ENCODE measurements at places on chromosomes 3 and 15.

GRCh38 chr3:43025423-43025822 is 46.3 kb downstream of the GASK1A start:
- no peaks in the 10 kb centered on the region for H3K36me3 ChIP-seq
- H3K4me1 ChIP-seq: peaks cover 6% of the 10 kb centered on the region
- H3K27me3 ChIP-seq: peaks cover 2% of the 10 kb centered on the region
- no peak for DNase-seq
- H3K27ac ChIP-seq: no peak overlapping the region
- H3K4me3 ChIP-seq: no peak overlapping the region

- no peaks in the 10 kb centered on the region for H3K27me3 ChIP-seq
- no peaks in the 10 kb centered on the region for H3K36me3 ChIP-seq
- H3K4me3 ChIP-seq: no peak overlapping the region
- no peak overlapping the region for H3K27ac ChIP-seq
- no peak for DNase-seq
Observed at GRCh38 chr3:76199382-76199781, 414.0 kb upstream of the ZNF717 start.

DNA sequence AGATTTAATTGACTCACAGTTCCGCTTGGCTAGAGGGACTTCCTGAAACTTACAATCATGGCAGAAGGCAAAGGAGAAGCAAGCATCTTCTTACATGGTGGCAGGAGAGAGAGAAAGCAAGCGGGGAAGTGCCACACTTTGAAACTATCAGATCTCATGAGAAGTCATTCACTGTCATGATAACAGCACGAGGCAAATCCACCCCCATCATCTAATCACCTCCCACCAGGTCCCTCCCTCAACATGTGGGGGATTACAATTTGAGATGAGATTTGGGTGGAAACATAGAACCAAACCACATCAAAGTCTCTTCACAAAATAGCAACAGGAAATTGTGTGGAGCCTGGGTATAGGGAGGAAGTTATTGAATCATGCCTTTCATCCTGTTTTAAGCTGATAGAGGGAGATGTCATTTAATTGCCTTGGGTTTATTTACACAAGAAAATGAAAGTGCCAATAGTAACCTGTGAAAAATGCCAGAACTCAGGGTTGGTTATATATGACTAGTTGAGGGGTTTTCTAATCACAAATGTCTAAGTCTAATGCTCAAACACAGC is 624.8 kb upstream of the LMCD1 start:
- no peak for DNase-seq
- H3K36me3 ChIP-seq: no peaks in the 10 kb centered on the region
- H3K4me3 ChIP-seq: no peak overlapping the region
- H3K27ac ChIP-seq: no peak overlapping the region
- no peaks in the 10 kb centered on the region for H3K27me3 ChIP-seq
- H3K4me1 ChIP-seq: no peaks in the 10 kb centered on the region

GRCh38 chr15:56356616-56357015 is 8.6 kb upstream of the TEX9 start:
- H3K27ac ChIP-seq: no peak overlapping the region
- H3K36me3 ChIP-seq: no peaks in the 10 kb centered on the region
- no peak overlapping the region for H3K4me3 ChIP-seq
- H3K4me1 ChIP-seq: no peaks in the 10 kb centered on the region
- no peak for DNase-seq

GRCh38 chr15:70509731-70510143 is 253.6 kb downstream of the UACA start:
- H3K4me3 ChIP-seq: no peak overlapping the region
- no peak for DNase-seq
- no peaks in the 10 kb centered on the region for H3K36me3 ChIP-seq
- H3K4me1 ChIP-seq: peaks cover 18% of the 10 kb centered on the region
- no peaks in the 10 kb centered on the region for H3K27me3 ChIP-seq

- H3K36me3 ChIP-seq: no peaks in the 10 kb centered on the region
- H3K4me3 ChIP-seq: no peak overlapping the region
- peaks cover 11% of the 10 kb centered on the region for H3K4me1 ChIP-seq
- no peak for DNase-seq
Observed at GRCh38 chr3:127452321-127452821, 138.2 kb downstream of the TPRA1 start.

DNA sequence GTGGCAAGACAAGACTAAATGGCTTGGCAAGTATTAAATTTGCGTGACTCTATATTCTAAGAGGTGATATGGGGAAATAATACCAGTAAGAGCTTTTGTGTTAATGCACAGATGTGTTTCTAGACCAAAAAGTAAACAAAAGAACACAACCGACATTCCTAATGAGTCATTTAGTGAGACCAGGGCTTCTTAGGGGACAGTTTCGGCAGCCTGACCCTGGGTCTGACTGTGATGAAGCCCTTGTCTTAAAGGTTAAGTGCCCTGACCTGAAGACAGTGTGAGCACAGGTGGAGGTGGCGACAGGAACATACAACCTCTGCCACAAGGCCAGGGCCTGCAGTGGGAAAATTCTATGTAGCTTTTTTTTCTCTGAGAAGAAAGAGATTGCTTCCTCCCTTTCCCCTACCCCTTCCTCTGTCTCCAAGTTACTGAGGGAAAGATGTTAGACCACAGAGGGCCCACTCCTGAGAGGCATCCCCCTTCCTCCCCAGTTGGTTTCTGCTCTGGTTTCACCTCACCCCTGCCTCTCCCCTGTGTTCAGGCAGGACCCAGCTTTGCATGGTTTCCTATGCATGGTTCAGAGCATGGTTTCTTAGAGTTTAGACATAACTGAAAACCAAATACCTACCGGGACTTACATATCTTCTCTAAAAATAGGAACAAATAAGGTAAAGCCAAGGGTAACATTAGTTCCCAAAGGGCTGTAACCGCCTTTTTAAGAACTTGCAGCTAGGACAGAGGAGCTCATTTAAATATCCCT is 24.8 kb upstream of the CMTM7 start:
- H3K27ac ChIP-seq: no peak overlapping the region
- H3K27me3 ChIP-seq: no peaks in the 10 kb centered on the region
- H3K4me3 ChIP-seq: no peak overlapping the region
- no peak for DNase-seq

GRCh38 chr3:63995086-63995485 is 28.2 kb downstream of the PSMD6 start:
- no peak for DNase-seq
- no peak overlapping the region for H3K4me3 ChIP-seq
- H3K27ac ChIP-seq: no peak overlapping the region

DNA sequence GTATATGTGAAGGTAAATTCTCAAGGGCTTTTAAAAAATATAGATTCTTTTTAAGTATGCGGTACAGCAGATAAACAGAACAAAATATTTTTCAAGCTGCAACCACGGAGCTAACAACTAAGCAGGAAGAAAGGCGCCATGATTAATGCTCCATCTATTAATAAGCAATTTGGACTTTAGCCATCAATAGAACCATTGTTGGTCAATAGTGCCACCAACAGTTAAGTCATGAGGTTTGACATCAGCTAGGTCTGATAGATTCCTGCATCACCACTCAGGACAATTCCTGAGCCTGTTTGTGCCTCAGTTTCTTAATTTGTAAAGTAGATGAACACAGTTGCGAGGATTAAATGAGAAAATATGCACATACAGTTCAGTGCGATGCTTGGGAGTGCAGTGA is 65.1 kb upstream of the FAM3D start:
- no peaks in the 10 kb centered on the region for H3K36me3 ChIP-seq
- no peak overlapping the region for H3K27ac ChIP-seq
- no peaks in the 10 kb centered on the region for H3K27me3 ChIP-seq
- no peak overlapping the region for H3K4me3 ChIP-seq

DNA sequence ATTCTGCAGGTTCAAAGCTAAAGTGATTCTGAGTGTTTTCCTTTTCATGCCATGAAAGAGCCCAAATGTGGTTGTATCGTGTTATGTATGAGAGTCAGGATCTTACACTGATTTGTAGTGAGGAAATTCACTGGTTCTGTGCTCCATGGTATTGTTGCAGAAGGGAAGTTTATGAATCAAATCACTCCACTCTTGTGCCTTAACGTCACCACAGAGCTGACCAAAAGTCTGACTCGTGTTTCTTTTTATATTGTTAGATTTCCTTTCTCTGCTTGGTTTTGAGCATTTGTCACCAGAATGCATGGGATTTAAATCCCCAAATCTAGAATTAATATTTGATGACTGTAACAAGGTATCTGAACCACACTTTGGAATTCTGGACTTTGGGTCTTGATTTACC is 29.1 kb upstream of the SLC30A4 start:
- H3K27me3 ChIP-seq: peaks cover 4% of the 10 kb centered on the region
- no peak overlapping the region for H3K4me3 ChIP-seq
- H3K4me1 ChIP-seq: peaks cover 7% of the 10 kb centered on the region
- DNase-seq: no peak
- no peaks in the 10 kb centered on the region for H3K36me3 ChIP-seq

DNA sequence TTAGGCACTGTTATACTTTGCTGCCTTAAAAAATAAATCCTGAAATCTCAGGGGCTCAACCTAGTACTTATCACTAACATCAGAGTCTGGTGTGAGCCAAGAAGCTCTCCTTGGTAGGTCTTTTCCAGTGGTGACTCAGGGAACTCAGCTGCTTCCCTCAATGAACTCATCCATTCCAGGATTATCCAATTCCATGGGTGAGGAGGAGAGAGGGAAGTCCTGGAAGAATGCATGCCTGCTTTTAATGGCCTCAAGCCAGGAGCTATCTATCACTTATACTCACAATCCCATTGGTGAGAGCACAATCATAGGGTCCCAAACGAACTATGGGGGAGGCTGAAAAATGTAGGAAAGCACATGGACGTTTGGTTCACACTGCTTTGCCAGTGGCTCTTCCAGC is 113.6 kb downstream of the POLR2M start:
- H3K36me3 ChIP-seq: no peaks in the 10 kb centered on the region
- no peak overlapping the region for H3K4me3 ChIP-seq
- no peaks in the 10 kb centered on the region for H3K4me1 ChIP-seq
- H3K27me3 ChIP-seq: no peaks in the 10 kb centered on the region

GRCh38 chr3:165503346-165503745 is 307.2 kb upstream of the SLITRK3 start:
- no peaks in the 10 kb centered on the region for H3K4me1 ChIP-seq
- H3K27me3 ChIP-seq: no peaks in the 10 kb centered on the region
- H3K36me3 ChIP-seq: no peaks in the 10 kb centered on the region
- DNase-seq: no peak
- H3K4me3 ChIP-seq: no peak overlapping the region

- no peaks in the 10 kb centered on the region for H3K27me3 ChIP-seq
- no peaks in the 10 kb centered on the region for H3K4me1 ChIP-seq
- H3K4me3 ChIP-seq: no peak overlapping the region
- H3K36me3 ChIP-seq: no peaks in the 10 kb centered on the region
- DNase-seq: peak; percentile 6
Observed at GRCh38 chr15:53197426-53197839, 407.3 kb upstream of the ONECUT1 start.

DNA sequence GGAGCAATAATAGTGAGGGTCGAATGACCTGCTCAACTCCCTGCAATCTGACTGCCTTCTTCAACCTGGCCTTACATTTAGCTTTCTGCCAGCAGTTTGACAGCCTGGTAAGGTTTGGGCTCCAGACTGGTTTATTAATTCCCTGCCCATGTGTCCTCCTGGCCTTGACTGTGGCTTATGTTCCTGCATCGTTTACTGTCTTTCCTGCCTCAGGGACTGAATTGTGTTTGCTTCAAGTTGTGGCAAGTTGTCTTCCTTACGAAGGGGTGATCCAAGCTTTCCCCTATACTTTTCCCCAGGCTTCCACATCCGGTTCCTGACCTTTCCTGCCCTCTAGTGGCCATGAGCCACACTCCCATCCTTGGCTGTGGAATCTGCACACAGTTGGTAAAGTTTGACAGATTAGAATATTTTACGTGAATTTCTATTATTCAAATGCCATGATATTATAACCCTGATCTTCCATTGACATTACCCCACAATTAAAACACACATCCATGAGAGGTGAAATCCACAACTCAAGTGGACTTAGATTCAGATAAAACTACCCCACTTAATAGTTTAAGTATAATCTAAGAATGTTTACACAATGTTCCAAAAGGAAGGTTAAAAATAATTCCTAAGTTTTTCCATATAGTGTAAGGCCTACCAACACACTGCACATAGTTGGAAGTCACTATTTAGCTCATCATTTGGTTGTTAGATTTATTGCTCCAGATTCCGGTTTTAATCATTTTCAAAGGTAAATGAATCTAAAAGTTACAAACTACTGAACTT is 95.7 kb downstream of the NEDD4 start:
- no peaks in the 10 kb centered on the region for H3K4me1 ChIP-seq
- H3K4me3 ChIP-seq: no peak overlapping the region
- H3K36me3 ChIP-seq: no peaks in the 10 kb centered on the region
- DNase-seq: no peak

- H3K36me3 ChIP-seq: no peaks in the 10 kb centered on the region
- no peaks in the 10 kb centered on the region for H3K4me1 ChIP-seq
- no peak overlapping the region for H3K4me3 ChIP-seq
- H3K27me3 ChIP-seq: no peaks in the 10 kb centered on the region
Observed at GRCh38 chr3:153495422-153495821, 333.4 kb downstream of the RAP2B start.

- H3K4me3 ChIP-seq: no peak overlapping the region
- DNase-seq: no peak
- H3K4me1 ChIP-seq: no peaks in the 10 kb centered on the region
- no peaks in the 10 kb centered on the region for H3K36me3 ChIP-seq
- no peak overlapping the region for H3K27ac ChIP-seq
- no peaks in the 10 kb centered on the region for H3K27me3 ChIP-seq
Observed at GRCh38 chr3:3860235-3860634, 61.0 kb downstream of the LRRN1 start.

DNA sequence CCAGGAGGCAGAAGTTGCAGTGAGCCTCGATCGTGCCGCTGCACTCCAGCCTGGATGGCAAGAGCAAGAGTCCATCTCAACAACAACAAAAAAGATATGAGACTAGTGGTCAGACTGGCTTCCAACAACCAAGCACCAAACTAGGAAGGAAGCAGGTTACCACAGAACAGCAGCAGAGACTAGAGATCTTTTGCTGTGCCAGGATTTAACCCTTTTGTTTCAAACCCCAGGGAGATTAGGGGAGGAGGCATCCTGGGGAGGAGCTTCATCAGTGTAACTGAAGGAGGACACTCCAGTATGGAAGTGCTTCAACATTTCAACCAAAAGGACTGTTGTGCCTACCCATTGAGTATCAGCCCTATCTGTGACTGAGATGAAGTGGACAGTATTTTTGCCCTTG is 240.3 kb downstream of the ZIC1 start:
- H3K4me1 ChIP-seq: no peaks in the 10 kb centered on the region
- no peak for DNase-seq
- H3K36me3 ChIP-seq: no peaks in the 10 kb centered on the region
- H3K27me3 ChIP-seq: no peaks in the 10 kb centered on the region

- H3K4me1 ChIP-seq: no peaks in the 10 kb centered on the region
- H3K4me3 ChIP-seq: no peak overlapping the region
- DNase-seq: no peak
- H3K36me3 ChIP-seq: no peaks in the 10 kb centered on the region
- H3K27ac ChIP-seq: no peak overlapping the region
Observed at GRCh38 chr3:186493525-186494255, 50.5 kb downstream of the CRYGS start.

DNA sequence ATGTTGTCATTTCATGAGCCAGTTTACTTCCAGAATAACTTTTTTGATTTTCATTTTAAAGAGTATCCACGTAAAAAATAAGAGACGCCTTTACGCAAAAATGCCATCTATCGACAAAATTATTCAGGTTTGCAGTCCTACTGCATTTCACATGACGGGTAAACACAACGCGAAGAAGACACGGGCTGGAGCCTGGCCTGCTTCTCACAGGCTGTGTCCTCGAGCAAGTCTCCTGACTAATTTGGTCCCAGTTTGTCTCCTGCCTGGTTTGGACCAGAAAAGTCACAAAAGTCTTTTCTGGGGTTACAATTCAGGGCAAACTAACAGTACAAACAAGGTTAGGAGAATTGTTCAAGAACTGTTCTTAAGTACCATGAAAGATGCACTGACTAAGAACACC is 51.7 kb downstream of the CHSY1 start:
- no peaks in the 10 kb centered on the region for H3K27me3 ChIP-seq
- no peak for DNase-seq
- no peaks in the 10 kb centered on the region for H3K36me3 ChIP-seq
- H3K4me1 ChIP-seq: peaks cover 35% of the 10 kb centered on the region
